GM12891 (cell line): ENCODE measurements at places on chromosomes 5 and 9.

DNA sequence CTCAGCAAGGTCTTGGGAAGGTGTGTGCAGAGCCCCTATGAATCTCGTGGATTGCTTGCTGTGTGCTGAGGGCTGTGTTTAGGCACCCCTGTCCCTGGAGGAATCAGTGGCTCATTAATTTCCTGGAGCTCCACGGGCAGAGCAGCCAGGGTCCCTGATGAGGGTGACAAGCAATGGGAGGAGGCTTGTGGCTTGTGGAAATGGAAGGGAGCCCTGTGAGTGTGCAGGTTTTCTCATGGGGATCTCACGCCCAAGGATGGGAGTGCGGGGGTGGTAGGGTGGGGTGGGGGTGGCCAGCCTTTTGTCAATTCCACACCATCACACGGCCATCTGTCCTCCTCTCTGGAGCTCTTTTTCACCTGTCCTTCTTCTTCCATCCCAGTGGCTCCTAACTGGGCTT is 25.3 kb downstream of the PHF2 start:
- no peak for DNase-seq

- DNase-seq: no peak
Measured at GRCh38 chr5:172529896-172530295, 75.6 kb upstream of the SH3PXD2B start.

- DNase-seq: no peak
Measured at GRCh38 chr9:73863924-73864323, 633.2 kb upstream of the RORB start.

- no peak for DNase-seq
Measured at GRCh38 chr9:14627513-14627912, 65.7 kb downstream of the ZDHHC21 start.

GRCh38 chr9:113482991-113483675 is 19.6 kb downstream of the RGS3 start:
- no peak for DNase-seq

DNA sequence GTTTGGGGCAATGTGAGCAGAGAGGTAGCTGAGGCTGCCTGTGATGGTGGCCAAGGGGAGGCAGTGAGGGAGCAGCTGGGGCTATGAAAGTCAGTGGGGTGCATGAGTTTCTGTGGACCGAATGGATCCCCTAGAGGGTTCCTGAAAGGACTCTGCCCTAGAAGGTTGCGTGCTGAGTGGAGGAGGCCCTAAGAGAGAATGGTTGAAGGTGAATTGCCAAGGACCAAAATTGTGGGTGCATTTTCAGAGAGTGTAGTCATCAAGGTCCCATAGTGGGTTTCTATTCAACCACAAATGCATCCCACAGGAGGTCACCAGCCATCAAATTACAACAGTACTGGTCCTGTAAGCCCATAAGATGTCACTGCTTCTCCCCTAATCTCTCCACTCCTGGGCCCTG is 298.3 kb downstream of the CDK5RAP2 start:
- DNase-seq: no peak

DNA sequence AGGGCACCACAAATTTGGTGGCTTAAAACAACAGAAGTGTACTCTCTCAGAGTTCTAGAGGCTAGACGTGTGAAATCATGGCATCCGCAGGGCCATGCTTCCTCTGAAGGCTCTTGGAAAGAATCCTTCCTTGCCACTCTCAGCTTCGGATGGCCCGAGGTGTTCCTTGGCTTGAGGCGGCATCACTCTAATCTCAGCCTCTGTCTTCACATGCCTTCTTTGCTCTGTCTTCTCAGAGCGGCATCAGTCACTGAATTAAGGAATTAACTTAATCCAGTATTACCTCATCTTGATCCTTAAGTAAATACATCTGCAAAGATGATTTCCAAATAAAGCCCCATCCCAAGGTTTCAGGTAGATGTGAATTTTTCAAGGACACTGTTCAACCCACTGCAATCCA is 211.1 kb upstream of the TRIM32 start:
- DNase-seq: no peak

GRCh38 chr5:125190232-125191087 is 444.0 kb upstream of the ZNF608 start:
- no peak for DNase-seq

- no peak for DNase-seq
Measured at GRCh38 chr5:18944771-18945170, 1043.2 kb downstream of the CDH18 start.

DNA sequence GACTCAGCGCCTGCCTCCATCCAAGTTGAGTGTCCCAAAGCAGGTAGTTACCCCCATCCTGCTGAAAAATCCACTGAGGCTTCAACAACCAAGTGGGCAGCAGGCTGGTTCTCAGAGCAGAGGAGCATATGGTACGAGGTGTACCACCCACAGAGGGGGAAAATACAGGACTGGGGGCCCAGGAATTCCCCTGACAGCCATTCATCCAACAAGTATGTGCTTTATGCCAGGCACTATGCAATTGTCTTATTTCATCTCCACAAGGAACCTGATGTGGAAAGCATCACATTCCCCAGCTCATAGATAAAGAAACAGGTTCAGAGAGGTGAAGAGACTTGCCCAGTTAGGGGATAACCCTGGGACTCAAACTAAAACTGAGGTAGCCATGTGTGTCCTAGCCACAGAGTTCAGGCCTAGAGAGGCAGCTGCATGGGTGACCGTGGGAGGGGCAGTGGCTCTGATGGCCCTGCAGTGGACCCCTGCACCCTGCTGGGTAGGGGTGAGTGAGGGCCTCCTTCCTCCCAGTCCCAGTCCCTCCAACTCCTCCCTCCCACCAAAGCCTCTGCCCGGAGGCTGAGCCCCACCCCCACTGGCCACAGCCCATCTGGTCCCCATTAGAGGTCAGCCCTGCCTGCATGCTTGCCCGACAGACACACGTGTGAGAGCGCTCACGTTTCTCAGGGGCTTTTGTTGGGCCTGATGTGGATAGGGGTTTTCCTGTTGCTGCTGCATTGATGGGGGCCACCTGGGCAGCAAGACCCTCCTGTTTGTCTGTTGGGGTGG is 11.5 kb downstream of the PDLIM4 start:
- no peak for DNase-seq

GRCh38 chr9:71036501-71036900 is 84.9 kb downstream of the TRPM3 start:
- no peak for DNase-seq

DNA sequence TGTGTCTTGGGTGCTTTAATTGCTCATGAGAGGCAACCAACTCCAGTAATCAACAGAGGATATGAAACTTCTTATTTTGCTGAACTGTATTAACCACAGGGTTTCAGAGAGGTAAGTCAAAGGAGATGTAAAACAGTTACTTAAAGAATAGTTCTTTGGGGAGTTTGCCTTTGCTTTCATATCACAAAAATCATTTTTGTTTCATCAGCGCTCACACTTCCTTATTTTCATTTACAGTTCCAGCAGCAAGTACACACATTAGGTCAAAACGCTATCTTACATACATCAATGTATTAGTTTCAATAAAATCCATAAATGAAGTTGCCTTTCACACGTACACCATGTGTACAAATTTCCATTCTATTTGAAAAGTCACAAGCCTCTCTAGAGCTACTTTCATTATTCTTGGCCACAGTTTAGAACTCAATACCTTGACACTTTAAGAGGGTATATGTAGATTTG is 50.1 kb downstream of the ST8SIA4 start:
- no peak for DNase-seq

- peak; percentile 42 for DNase-seq
Measured at GRCh38 chr5:74865804-74866595, at the start of gene FAM169A. Gene FAM169A, minus strand, starts transcription at chr5:74866387. Its CDS starts 24,711 bp downstream, at chr5:74841676.

GRCh38 chr9:112500842-112501241 is 14.2 kb downstream of the KIAA1958 start:
- DNase-seq: no peak

- DNase-seq: no peak
Measured at GRCh38 chr5:113379936-113380806, 54.6 kb downstream of the TSSK1B start.

DNA sequence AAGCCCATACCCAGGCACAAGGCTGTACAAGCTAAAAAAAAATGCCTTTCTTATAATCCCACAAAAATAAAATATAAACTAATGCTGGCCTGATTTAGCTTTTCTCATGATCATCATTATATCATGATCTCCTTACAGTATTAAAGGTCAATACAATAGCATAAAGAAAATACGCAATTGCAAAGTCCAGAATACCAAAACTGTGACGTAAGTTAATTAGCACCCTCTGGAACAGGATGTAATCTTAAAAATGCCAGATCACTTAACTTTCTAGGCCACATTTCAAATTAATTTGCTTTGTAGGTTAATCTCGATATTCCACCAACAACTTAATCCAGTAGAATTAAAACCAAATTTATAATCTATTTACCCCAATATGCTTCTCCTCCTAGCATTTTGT is 444.2 kb upstream of the CYLC2 start:
- DNase-seq: no peak

DNA sequence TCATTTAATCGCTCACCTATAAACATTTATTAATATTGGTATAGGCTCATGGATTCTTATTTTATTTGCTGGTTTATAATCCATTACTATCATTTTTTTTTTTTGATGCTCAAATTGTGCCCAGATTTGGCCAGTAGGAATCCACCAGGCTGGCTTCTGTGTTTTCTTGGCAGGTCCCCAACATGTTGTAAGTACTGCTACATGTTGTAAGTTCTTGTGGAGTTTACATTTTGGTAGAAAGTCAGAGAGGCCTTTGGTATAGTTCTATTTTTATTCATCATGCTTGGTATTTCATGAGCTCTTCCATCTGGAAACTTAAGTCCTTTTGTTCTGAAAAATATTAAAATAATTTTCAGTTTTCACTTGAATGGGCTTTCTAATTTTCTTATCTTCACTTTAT is 47.1 kb downstream of the MAT2B start:
- DNase-seq: no peak

DNA sequence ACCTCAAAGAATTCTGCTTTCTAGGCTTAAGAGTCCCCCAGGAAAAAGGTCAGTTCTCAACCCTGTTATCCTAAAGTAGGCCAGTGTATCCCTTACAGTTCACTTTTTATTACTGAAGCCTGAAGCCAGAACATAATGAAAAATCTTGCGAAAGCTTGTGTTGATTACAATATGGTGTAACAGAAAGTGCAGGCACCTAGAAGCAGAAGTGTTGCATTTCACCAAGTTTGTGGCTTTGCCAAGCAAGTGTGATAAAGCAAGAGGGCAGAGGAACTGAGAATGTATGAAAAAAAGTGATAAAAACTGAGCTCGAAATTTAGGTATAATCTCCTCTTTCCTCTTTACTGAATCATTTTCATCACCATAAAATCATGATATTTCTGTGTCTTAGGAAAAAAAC is 26.2 kb downstream of the AGTPBP1 start:
- DNase-seq: no peak

DNA sequence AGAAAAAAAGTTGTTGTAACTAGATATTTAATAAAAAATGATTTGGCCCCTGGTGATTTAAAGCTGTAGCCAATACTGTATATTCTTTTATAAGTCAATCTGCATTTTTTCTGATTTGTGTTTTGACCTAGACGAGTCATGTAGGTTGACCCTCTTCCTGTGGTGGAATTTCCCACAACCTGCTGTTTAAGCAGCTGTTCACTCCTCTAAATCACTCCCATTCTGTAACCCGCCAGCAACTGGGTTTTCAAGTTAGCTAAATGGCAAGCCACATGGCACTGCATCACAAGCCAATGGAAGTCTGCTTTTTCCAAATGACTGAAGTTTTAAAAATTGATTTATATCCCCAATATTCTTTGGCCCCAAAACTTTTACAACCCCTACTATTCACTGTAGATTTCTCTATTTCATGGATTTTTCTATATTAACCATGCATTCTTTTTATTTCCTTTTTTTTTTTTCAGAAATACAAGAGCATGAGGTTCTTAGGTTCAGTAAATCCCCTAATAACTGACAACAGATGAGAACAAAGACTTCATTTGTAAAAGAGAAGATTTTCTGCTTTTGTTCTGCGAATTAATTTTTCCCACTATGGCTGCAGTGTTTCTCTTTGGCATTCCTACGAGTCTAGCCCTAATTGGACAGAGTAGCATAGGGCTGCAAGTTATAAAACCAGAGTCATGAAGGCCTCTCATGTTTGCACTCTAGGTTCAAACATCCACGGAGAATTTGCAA is 184.5 kb upstream of the TLE4 start:
- DNase-seq: no peak

DNA sequence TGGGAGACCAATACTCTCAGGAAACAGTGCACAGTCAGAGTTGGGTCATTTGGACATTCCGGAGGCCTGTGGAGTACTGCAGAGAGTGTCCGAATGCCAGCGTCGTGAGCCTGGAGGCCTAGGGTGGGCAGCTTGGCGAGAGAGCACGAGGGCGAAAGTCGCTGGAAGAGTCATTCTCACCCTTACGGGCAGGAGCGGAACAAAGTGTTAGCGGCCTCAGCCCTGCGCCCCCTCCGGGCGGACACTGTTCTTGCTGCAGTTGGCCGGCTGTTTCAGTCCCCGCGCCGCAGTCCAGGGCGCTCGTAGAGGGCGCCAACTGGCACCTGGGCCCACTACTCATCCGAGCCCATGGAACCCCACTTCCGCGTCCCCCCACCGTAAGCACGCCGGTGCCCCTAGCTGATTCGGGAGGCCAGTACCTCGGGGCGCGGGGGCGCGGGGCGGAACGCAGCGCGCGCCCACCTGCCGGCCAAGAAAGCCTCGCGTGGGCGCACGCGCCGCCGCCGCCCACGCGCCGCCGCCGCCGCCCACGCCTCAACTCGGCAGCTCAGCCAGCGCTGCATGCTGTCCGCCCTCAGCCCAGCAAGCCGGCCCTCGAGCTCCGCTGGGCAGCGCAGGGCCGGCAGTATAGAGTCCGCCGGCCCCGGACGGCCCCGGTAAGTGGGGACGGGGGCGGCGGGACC is 99.7 kb upstream of the CCL21 start:
- no peak for DNase-seq

DNA sequence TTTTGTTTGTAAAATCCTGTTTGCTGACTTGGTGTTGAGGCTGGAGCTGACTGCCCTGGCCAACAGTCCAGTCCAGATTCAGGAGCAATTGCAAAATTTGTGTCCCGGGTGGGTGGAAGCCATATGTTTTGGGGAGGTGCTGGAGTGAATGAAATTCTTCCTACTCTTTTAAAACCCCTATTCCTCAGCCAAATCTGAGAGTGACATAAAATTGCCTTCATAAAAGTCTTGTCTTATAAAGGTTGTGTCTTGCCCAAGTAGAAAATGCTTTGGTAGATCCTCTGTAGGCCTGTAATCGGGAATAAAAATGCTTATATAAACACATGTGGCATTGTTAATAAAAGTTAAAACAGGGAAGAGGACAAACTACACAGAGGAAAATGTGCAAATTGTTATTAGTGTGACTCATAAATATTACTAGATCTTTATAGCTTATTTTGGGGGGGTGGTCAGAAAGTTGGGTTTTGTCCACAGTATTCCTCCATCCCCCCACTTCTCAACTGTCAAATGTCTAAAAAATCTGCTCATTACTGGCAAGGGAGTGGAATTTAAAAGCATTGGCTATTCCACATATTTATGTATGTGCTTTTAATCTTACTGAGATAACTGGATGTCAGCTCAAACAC is 45.6 kb downstream of the NNT start:
- no peak for DNase-seq
